ENCODE measurements at places on chromosomes 16 and 17. TPM values are rescaled to one million over a fixed set of nuclear protein-coding genes. Genes with fewer than 3 reads are reported as not detected.

Gene ABI3
- not detected for total RNA-seq

Gene OSBPL7
- 18.4 TPM for total RNA-seq

Gene MFSD6L
- not detected for total RNA-seq

Gene YPEL3
- total RNA-seq: 7.7 TPM

Gene AOC3
- 0.26 TPM for total RNA-seq

Gene OTOP2
- total RNA-seq: not detected

Gene LRRC45
- 71.5 TPM for total RNA-seq

Gene FBXL20
- 2.2 TPM for total RNA-seq

DNA sequence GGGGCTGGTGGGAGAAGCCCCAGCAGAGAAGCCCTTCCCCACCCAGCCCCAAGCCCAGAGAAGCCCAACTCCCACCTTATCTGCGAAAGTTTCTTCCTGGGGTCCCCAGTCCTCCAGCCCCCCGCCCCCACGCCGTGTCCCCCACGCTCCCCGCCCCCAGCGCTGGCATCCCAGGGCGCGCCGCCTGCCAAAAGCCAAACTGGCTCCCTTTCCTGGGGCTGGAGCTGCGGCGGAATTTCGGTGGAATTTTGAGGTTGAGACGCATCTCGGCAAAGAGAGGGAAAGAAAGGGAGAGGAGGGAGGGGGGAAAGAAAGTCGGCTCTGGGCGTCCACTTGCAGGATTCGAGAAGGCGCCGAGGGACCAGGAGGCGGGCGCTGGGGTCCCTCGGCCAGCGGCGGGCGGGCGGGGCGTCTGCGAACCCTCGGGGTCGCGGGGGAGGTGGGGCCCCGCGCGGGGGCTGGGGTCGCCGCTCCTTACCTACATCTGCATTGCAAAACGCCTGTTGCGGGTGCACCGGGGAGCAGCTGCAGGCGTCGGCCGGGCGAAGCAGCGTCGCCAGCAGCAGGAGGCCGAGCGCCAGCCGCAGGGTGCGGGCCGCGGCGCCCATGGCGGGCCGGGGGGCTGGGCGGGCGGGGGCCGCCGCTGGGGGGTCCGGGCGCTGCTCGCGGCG lies 571 bp downstream of the TIMP2 start:
- no peaks in the 10 kb centered on the region for H3K36me3 ChIP-seq
- no peak overlapping the region for H3K27ac ChIP-seq
- peaks cover 15% of the 10 kb centered on the region for H3K4me1 ChIP-seq
- no peaks in the 10 kb centered on the region for H3K27me3 ChIP-seq
- peak; percentile 48 for DNase-seq

DNA sequence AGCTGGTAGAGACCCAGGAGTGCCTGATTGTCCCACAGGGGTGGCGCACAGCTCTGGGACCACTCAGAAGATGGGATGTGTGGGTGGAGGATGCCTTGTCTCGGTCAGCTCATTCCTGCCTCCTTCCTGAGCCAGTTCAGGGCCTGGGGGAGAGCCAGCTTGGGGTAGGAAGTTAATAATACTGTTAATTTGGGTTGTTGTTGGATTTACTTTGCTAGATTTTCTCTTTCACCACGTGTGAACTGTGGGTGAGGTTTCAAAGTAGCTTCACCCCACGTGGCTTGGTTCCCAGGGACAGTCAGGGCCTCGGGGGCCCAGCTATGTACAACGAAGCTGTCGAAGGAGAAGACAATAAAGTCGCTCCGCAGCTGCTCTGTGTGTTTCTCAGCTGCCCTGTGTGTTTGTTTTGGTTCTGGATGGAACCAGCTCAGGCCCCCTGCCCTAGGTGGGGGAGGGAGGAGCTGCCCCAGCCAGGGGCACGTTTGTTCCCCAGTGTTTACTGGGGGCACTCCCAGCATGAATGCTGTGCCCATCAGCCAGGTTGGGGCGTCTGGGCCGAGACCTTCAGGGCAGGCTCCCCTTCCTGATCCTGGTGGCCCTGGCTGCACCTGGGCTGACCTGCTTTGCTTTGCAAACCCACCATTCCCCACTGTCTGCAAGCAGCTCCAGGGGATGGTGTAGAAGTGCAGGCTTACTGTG lies 2.3 kb downstream of the NUDT16L1 start:
- no peak for DNase-seq
- no peak overlapping the region for H3K4me3 ChIP-seq
- H3K27ac ChIP-seq: no peak overlapping the region

- no peaks in the 10 kb centered on the region for H3K27me3 ChIP-seq
- H3K4me1 ChIP-seq: no peaks in the 10 kb centered on the region
- H3K4me3 ChIP-seq: no peak overlapping the region
- no peak overlapping the region for H3K27ac ChIP-seq
These were observed 52.9 kb downstream of the TTC19 start for GRCh38 chr17:16052486-16052885.

DNA sequence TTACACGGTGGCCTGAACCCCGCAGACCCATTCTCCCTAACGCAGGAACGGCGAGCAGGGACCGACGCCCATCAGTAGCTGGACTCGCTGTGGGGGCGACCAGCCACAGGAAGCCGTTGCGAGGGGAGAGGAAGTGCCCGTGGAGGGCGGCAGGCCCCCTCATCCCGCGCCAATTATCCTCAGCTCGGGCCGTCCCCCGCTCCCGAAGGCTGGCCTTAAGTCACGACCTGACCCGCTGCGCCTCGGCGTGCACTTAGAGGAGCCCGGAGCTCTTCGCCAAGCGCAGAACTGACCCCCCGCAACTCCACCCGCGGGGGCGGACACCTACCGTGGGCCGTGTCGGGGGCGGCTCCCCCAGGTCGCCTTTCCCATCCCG lies 401 bp downstream of the ARL16 start:
- peaks cover 24% of the 10 kb centered on the region for H3K36me3 ChIP-seq
- H3K4me1 ChIP-seq: peaks cover 24% of the 10 kb centered on the region
- peak overlapping the region; percentile 87 for H3K4me3 ChIP-seq
- no peaks in the 10 kb centered on the region for H3K27me3 ChIP-seq
- H3K27ac ChIP-seq: peak overlapping the region; percentile 38

GRCh38 chr16:1033128-1033679 lies 39.3 kb upstream of the SSTR5 start:
- H3K27me3 ChIP-seq: no peaks in the 10 kb centered on the region
- no peak for DNase-seq
- H3K36me3 ChIP-seq: no peaks in the 10 kb centered on the region
- H3K4me1 ChIP-seq: no peaks in the 10 kb centered on the region

- peak overlapping the region; percentile 81 for H3K27ac ChIP-seq
- peaks cover 16% of the 10 kb centered on the region for H3K4me1 ChIP-seq
- H3K36me3 ChIP-seq: peaks cover 3% of the 10 kb centered on the region
- peak overlapping the region; percentile 96 for H3K4me3 ChIP-seq
These were observed 945 bp upstream of the UQCRC2 start for GRCh38 chr16:21952040-21952792.

GRCh38 chr17:61400717-61401388 lies 1.2 kb downstream of the TBX2 start:
- no peaks in the 10 kb centered on the region for H3K27me3 ChIP-seq
- H3K36me3 ChIP-seq: no peaks in the 10 kb centered on the region
- DNase-seq: no peak

DNA sequence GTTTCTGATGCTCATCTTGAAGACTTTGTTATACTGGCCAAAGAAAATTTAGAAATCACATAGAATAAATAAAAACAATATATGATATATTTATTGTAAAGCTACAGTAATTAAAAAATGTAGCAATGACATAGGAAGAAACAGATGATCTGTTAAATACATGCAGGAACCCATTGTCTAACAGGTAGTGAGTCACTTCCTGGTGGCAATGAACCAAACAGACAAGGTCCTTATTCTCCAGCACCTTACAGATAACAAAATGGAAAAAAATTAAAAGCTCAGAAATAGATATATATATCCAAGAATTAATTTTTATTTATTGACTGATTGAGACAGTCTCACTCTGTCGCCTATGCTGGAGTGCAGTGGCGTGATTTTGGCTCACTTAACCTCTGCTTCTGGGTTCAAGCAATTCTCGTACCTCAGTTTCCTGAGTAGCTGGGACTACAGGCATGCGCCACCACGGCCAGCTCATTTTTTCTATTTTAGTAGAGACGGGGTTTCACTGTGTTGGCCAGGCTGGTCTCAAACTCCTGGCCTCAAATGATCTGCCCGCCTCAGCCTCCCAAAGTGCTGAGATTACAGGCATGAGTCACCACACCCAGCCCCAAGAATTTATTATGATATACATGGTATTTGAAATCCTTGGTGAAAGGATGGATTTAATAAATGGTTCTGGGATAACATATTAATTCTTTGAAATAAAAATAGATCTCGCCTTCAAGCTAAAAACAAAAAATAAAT lies 7.5 kb downstream of the NETO2 start:
- peak; percentile 57 for DNase-seq
- no peak overlapping the region for H3K4me3 ChIP-seq
- no peak overlapping the region for H3K27ac ChIP-seq

GRCh38 chr16:30615358-30616091 lies 5.3 kb upstream of the ZNF689 start:
- H3K27ac ChIP-seq: no peak overlapping the region
- H3K36me3 ChIP-seq: no peaks in the 10 kb centered on the region
- DNase-seq: peak; percentile 50
- no peak overlapping the region for H3K4me3 ChIP-seq

GRCh38 chr16:88634994-88635670 lies 3.2 kb upstream of the IL17C start:
- no peak overlapping the region for H3K27ac ChIP-seq
- H3K4me1 ChIP-seq: 0 out of 2 replicates have a peak, but pooled peaks cover 4% of the 10 kb centered on the region
- no peaks in the 10 kb centered on the region for H3K27me3 ChIP-seq
- no peaks in the 10 kb centered on the region for H3K36me3 ChIP-seq
- DNase-seq: no peak
- H3K4me3 ChIP-seq: no peak overlapping the region

Data from PC-3 (cell line).